ENCODE measurements at places on chromosomes 2 and 18. TPM values are rescaled to one million over a fixed set of nuclear protein-coding genes. Genes with fewer than 3 reads are reported as not detected.

DNA sequence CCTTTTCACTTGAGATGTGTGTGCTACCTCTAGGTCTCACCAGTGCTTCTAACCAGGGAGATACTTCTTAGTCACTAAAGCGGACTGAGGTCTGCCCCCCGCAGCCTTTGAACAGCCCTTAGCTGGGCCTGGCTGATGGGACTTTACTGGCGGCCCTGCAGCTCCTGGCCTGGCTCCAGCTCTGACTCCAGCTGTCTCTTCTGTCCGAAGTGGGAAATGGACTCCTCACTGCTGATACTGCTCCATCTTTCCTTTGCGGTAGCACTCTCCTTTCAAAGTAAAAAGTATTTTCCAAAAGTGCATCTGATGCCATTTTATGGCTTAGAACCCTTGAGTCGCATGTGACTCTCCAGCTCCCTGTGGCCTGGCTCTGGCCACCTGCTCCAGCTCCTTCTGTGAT, 64.5 kb downstream of the ATP9B start:
- no peak for DNase-seq
- no peaks in the 10 kb centered on the region for H3K4me1 ChIP-seq
- no peaks in the 10 kb centered on the region for H3K36me3 ChIP-seq
- H3K4me3 ChIP-seq = no peak overlapping the region
- H3K27me3 ChIP-seq = no peaks in the 10 kb centered on the region
- H3K27ac ChIP-seq = no peak overlapping the region

GRCh38 chr2:28343971-28344715, 48.5 kb upstream of the FOSL2 start:
- H3K27me3 ChIP-seq = no peaks in the 10 kb centered on the region
- H3K36me3 ChIP-seq = no peaks in the 10 kb centered on the region
- no peak for DNase-seq
- H3K27ac ChIP-seq = no peak overlapping the region
- H3K4me3 ChIP-seq = no peak overlapping the region

DNA sequence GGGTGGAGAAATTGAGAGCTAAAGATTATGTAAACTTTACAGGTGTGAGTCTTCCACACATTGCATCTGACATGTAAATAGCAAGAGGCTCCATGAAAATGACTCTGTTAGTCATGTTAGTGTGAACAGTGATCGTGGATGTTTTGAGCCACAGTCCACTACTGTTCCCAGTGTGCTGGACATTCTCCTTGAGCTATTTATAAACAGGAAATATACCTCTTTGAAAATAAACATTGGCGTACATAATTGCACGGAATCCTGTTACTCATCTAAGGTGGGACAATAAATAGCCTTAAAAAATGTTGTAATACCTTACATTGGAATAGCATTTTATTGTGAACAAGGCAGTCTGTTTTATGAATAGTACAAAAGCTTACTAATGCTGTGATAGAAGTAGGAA, 37.0 kb downstream of the LIMS1 start:
- H3K27ac ChIP-seq = no peak overlapping the region
- H3K4me3 ChIP-seq = no peak overlapping the region
- no peaks in the 10 kb centered on the region for H3K36me3 ChIP-seq

DNA sequence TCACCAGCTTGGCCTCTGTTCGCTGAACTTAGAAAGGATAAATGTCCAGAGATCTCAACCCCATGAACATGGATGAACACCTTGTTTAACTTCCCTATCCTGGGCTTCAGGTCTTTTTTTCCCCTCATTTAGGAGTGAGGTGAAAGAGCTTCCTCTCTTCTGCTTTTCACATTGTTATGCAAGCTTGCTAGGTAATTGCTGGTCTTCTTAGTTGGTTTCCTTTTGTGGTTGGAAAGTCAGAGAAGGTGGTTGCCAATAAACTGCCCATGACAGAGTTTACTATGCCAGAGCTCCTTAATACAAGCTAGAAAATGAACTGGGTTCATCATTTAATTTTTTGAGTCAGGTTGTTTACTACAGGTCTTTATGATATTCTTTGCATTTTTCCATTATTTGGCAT, 16.6 kb downstream of the SLC9A4 start:
- H3K27ac ChIP-seq = no peak overlapping the region
- no peak overlapping the region for H3K4me3 ChIP-seq
- peaks cover 4% of the 10 kb centered on the region for H3K4me1 ChIP-seq
- no peaks in the 10 kb centered on the region for H3K36me3 ChIP-seq
- no peaks in the 10 kb centered on the region for H3K27me3 ChIP-seq

GRCh38 chr2:40281021-40281940, 170.6 kb downstream of the SLC8A1 start:
- no peak for DNase-seq
- H3K36me3 ChIP-seq = no peaks in the 10 kb centered on the region
- H3K4me3 ChIP-seq = no peak overlapping the region
- H3K27ac ChIP-seq = no peak overlapping the region
- no peaks in the 10 kb centered on the region for H3K27me3 ChIP-seq
- H3K4me1 ChIP-seq = no peaks in the 10 kb centered on the region

Gene CELF4
- 2.6 TPM for total RNA-seq

Gene ZNF512
- 38.4 TPM for total RNA-seq

DNA sequence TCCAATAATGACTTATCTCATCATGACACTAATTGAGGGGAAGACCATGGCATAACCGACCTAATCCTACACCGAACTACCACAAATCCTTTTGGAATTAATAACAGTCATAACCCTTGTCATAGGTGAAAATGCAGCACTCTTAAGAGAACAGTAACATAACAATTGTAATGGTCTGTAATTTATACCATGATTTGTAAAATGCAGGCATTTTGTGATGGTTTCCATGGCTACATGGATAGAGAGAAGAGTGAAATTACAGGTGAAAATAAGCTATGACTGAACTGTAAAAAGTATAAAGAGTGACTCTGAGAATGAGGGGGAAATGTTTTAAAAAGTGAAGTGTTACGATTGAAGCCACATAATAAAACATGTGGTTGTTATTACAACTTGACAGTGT, 494.1 kb upstream of the SLC39A10 start:
- no peak overlapping the region for H3K27ac ChIP-seq
- no peaks in the 10 kb centered on the region for H3K36me3 ChIP-seq
- no peak overlapping the region for H3K4me3 ChIP-seq

DNA sequence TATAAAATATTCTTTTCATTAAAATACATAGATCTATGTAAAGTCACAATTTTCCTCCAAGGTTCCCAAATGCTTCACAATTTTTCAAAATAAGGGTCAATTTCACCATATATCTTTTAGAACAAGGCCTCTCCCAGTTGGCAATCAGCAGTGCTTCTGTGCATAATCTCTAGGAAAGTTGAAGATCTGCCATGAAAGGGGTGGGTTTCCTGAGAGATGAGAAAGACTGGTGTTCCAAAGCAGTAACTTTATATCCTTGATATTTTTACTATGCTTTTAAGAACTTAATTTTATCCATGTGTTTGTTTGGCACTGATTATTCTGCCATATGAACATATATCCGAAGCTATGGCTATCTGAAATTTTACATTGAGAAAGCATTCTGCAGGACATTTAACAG, 199.4 kb upstream of the CYP26B1 start:
- no peak for DNase-seq
- H3K36me3 ChIP-seq = no peaks in the 10 kb centered on the region
- no peak overlapping the region for H3K4me3 ChIP-seq

Gene TEKT4
- not detected for total RNA-seq

DNA sequence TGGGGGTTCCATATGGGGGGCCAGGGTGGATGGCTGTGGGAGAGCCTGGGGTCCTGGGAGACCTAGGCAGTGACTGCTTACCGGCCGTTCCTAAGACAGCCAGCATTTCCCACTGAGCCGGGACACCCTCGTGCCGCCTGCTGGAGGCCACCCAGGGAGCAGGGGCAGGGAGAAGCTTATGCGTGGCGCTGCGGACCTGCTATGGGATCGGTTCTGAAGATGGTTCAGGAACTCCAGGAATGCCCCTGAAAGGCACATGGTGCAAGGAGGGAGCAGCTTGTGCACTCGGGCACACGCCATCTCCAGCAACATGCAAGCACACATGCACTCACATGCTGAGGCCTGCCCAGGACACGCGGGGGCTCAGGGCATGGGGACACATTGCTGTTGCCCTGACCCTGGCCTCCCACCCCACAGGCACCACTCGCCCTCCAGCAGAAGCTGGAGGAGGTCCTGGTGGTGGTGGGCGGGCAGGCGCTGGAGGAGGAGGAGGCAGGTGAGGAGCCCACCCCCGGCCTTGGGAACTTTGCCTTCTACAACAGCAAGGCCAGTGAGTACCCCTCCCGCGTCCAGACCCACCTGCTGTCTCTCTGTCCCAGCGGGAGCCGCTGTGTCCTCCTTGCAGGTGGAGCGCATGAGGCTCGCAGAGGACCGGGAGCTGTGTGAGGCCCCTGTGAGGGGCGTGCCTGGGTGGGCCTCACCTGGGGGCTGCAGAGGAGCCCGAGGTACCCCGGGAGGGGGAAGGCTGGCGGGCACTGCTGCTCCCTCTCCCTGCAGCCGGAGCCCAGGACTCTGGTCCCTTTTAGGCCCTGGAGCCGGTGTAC, 4.1 kb downstream of the KLHL30 start:
- H3K36me3 ChIP-seq = no peaks in the 10 kb centered on the region
- H3K27me3 ChIP-seq = no peaks in the 10 kb centered on the region
- no peak overlapping the region for H3K27ac ChIP-seq
- DNase-seq = no peak
- no peaks in the 10 kb centered on the region for H3K4me1 ChIP-seq

DNA sequence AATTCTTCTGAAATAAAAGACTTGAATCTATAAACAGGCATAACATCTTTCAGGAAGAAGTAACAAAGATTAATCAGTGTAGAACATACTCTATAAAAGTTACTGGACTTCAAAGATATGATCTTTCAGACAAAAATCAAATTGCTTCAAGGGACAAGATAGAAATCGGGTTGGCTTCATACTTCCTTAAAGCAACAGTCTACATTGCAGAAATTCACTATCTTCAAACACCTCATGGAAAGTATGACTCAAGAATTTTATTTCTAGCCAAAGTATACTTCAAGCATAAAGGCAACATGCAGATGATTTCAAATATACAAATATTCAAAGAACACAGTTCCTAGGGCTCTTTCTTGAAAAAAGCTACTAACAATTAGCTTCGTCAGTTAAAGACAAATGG, 240.7 kb downstream of the SRBD1 start:
- no peaks in the 10 kb centered on the region for H3K27me3 ChIP-seq
- H3K4me1 ChIP-seq = no peaks in the 10 kb centered on the region
- H3K4me3 ChIP-seq = no peak overlapping the region
- no peak for DNase-seq
- no peak overlapping the region for H3K27ac ChIP-seq

Gene ANKAR
- total RNA-seq = 3.0 TPM

Gene CDC42EP3
- total RNA-seq = 23.2 TPM

DNA sequence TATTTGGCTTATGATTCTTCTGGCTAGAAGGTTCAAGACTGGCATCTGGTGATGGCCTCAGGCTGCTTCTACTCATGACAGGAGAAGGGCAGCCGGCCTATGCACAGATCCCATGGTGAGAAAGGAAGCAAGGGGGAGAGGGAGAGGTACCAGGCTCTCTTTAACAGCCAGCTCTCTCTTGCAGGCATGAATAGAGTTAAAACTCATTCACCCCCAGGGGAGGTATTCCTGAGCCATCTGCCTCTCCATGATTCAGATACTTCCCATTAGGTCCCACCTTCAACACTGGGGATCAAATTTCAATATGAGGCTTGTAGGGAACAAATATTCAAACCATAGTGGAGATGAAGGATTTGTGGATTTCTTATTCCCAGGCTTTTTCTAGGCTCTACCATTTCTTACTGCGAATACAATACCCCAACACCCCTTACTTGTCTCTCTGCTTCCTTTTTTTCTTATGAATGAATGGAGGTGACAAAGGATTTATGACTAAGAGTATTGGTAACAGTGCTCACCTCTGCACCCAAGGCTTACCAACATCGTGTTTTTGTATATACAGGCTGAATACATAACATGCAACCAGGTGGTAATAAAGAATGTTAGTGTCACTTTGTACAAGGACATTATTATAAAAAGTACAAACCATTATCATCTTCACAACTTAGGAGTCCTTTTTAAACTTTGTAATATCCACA, 454.6 kb upstream of the TRIB2 start:
- H3K4me1 ChIP-seq = peaks cover 32% of the 10 kb centered on the region
- peak; percentile 56 for DNase-seq
- no peaks in the 10 kb centered on the region for H3K36me3 ChIP-seq
- no peak overlapping the region for H3K4me3 ChIP-seq
- H3K27ac ChIP-seq = no peak overlapping the region

- H3K27ac ChIP-seq = no peak overlapping the region
- DNase-seq = no peak
- 0 out of 2 replicates have a peak, but pooled peaks cover 4% of the 10 kb centered on the region for H3K4me1 ChIP-seq
Measured at GRCh38 chr2:46813020-46813415, 102.6 kb downstream of the MCFD2 start.

Gene RNF125
- total RNA-seq = 29.2 TPM

Gene TNS1
- 5.7 TPM for total RNA-seq

Gene SULT1C4
- 2.1 TPM for total RNA-seq

DNA sequence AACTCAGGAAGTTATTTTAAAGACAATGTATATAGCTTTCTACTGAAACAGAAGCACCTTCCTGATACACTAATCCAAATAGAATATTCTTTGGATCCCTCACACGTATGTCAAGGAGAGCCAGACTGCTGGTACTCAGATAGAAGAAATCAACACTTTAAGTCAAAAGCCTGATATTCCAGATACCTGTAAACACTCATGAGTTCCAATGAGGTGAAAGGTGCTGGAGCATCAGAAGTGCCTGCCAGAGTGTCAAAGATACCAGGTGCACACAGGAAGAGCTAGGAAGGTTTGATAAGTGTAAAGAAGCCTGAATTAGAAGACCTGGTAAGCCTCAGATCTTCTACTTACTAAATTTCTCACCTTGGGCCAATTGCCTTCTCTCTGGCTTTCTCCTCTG, 226.3 kb upstream of the SP5 start:
- peaks cover 5% of the 10 kb centered on the region for H3K4me1 ChIP-seq
- no peak for DNase-seq
- no peak overlapping the region for H3K4me3 ChIP-seq
- no peak overlapping the region for H3K27ac ChIP-seq

- DNase-seq = no peak
- H3K4me3 ChIP-seq = no peak overlapping the region
- H3K36me3 ChIP-seq = no peaks in the 10 kb centered on the region
- no peaks in the 10 kb centered on the region for H3K27me3 ChIP-seq
Measured at GRCh38 chr2:98588880-98589431, 19.4 kb downstream of the COA5 start.

GRCh38 chr18:62863579-62864001, 148.2 kb downstream of the PHLPP1 start:
- DNase-seq = no peak
- no peaks in the 10 kb centered on the region for H3K36me3 ChIP-seq
- H3K27me3 ChIP-seq = no peaks in the 10 kb centered on the region
- H3K27ac ChIP-seq = no peak overlapping the region
- H3K4me1 ChIP-seq = no peaks in the 10 kb centered on the region
